NCI-H774 (cell line): ENCODE measurements at places on chromosomes 1 and 21.

- DNase-seq: no peak
Observed at GRCh38 chr1:196951711-196952394, 8.3 kb downstream of the CFHR2 start.

DNA sequence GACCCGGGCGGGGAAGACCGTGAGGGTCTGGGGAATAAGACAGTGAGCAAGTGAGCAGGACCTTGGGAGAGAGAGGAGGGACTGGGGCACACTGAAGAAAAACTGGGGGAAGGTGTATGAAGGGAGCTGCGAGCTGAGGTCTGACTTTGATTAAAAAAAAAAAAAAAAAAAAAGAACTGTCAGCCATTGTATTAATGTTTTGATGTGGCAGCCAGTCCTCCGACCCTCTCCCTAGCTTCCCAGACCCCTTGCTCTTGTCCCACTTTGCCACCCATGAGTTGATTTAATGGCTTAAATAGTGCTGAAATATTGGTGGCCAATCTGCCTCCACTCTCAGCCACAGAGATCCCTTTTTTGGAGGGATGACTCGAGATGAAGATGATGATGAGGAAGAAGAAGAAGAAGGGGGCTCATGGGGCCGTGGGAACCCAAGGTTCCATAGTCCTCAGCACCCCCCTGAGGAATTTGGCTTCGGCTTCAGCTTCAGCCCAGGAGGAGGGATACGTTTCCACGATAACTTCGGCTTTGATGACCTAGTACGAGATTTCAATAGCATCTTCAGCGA, 652 bp downstream of the HAX1 start:
- DNase-seq: no peak

DNA sequence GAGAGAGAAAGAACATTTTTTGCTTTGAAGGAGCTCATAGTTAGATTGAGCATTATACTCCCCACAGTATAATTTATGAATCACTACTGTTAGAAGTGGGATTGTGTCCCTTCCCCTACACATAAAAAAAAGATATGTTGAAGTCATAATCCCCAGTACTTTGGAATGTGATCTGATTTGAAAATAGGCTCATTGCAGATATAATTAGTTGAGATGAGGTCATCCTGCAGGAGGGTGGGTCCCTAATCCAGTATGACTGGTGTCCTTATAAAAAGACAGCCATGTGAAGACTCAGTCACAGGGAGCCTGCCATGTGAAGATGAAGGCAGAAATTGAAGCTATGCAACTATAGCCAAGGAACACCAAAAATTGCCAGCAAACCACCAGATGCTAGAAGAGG, 76.4 kb downstream of the TGFB2 start:
- DNase-seq: no peak

GRCh38 chr1:158798531-158798930, 17.5 kb upstream of the OR6N2 start:
- no peak for DNase-seq

- DNase-seq: no peak
Observed at GRCh38 chr1:21916447-21917238, 20.5 kb downstream of the HSPG2 start.
